ENCODE measurements at places on chromosomes 3 and 15.

DNA sequence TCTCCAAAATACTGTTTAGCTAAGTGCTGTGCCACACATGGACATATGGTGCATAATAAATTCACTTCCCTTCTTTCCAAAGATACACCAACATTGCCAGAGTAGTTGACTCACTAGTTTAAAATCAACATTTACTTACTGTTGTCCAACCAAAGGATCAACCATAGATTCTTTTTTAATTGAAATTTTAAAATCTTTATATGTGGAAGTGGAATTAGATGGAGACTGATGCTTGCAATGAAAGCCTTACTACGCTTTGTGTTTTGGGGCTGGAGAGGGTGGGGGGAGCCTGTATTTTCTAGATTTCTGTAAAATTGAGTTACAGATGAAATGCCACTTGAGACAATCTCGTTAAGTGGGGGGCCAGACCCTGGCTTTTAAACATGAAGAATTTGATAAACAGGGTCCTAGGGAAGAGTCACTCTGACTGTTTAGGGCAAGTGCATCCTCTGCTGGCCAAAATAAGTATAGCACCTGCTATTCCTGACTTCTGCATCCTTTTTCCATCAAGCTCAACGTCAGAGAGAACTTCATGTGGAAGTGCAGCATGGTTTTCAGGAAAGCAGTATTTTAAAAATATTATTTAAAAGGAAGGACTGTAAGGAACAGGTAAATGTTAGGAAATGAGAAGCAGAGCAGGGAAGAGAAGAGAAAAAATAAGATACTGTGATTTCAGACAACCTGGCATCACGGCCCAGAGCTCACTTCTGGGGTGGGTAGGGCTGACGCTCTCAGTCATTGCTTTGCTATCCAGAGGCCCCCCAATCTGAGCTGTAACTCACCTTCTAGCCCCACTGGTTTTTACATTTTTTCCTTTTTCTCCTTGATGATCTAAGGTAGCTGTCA is 76.7 kb downstream of the BOC start:
- peak; percentile 69 for DNase-seq

- DNase-seq = no peak
These were observed 189.2 kb upstream of the RBMS3 start for GRCh38 chr3:29091599-29092189.

DNA sequence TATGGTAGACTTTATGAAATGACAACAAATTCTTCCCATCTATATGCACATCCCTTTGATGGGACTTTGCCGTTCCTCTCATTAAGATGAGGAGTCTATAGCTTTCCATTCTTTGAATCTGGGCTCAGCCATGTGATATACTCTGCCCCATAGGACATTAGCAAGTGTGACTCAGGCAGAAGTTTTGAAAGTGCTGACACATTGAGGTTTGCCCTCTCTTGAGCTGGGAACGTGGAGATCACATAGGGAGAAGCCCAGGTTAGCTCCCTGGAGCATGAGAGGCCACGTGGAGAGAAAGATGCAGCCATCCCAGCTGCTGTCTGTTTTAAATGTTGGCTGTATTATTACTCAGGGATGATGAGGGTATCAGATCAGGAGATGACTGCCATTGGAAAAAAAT is 67.7 kb upstream of the OXTR start:
- no peak for DNase-seq

DNA sequence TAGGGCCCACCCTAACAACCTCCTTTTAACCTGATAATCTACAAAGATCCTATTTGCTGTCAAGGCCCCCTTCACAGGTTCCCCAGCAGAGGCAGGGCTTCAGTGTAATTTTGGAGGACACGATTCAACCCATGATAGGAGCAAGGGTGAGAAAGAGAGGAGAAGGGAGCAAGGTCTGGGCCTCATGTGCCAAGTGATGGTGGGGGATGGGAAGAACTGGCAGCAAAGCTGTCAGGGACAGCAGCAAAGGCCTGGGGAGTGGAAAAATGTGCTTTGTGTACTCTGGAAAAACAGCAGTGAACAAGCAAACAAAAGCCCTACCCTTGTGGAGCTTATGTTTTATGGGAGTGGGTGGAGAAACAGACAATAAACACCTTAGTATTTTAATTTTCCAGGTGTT is 2.7 kb upstream of the GALNT15 start:
- DNase-seq = no peak

DNA sequence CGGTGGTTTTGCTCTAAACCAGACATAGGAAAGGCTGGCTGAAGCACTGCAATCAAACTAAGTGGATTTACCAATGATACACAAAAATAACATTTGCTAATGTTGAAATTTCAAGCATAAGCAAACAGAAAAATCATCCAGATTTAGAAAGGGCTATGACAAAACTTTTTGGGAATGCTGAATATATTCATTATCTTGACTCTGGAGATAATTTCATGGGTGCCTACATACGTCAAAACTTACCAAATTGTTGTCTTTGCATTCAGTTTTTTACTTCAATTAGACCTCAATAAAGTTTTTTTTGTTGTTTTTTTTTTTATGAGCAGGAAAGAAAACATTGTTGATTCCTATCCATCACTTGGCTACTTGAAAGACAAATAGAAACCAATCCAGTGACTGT is 140.8 kb downstream of the NR2E3 start:
- no peak for DNase-seq

- no peak for DNase-seq
These were observed 13.1 kb downstream of the FLNB start for GRCh38 chr3:58021072-58021959.

DNA sequence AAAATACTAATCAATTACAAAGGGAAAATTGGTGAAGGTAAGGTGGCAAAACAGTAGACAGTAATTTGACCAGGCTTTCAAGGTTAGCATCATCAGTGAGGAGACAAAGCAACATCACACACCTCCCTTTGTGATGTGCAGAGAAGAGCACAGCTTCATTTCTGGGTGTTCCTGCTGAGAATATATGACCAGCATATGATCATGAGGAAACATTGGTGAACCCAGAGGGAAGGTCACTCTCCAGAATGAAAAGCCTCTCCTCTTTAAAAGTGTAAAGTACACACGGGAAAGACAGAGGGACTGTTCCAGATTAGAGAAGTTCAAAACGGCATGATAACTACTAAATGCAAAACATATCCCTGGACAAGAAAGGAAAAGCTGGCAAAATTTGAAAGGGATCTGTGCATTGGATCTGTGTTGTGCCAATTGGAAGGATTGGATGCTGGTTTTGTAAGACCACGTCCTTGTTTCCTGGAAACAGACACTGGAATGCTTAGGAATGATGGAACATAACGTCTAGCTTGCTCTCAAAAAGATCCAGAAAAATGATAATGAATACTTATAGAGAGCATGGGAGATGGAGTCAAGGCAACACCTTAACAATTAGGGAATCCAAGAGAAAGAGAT is 80.6 kb upstream of the MITF start:
- no peak for DNase-seq

GRCh38 chr3:115671761-115672455 is 48.6 kb downstream of the GAP43 start:
- DNase-seq = no peak

GRCh38 chr15:61824291-61824690 is 236.0 kb downstream of the VPS13C start:
- DNase-seq = no peak

- peak; percentile 84 for DNase-seq
These were observed 200.5 kb downstream of the AKAP13 start for GRCh38 chr15:85580879-85581278.

DNA sequence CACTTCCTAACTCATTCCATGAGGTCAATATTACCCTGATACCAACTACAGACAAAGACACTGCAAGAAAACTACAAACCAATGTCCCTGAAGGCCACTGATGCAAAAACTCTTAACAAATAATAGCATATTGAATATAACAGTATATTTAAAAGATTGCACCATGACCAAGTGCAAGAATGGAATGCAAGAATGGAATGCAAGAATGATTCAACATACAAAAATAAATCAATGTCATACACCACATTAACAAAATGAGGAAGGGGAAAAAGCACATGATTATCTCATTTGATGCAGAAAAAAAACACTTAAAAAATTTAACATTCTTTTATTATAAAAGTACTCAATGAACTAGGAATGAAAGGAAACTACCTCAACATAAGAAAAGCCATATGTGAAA is 463.1 kb upstream of the NECTIN3 start:
- no peak for DNase-seq

DNA sequence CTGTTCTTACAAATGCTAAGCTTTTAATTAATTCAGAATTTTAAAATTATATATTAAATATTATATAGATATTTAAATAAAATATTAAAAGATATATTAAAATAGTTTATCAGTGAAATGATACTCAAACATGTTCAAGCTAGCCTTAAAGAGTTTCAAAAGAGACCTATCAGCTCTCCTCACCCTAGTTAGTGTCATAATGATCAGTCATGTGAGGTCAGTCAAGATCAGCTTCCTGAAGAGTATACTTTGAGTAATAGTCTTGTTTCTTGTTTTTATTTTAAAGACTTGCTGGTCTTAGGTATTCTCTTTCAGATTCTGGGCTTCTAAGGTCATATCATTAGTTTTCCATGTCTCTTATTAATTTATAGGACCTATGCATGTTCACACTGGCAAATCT is 14.5 kb downstream of the EXOG start:
- no peak for DNase-seq

DNA sequence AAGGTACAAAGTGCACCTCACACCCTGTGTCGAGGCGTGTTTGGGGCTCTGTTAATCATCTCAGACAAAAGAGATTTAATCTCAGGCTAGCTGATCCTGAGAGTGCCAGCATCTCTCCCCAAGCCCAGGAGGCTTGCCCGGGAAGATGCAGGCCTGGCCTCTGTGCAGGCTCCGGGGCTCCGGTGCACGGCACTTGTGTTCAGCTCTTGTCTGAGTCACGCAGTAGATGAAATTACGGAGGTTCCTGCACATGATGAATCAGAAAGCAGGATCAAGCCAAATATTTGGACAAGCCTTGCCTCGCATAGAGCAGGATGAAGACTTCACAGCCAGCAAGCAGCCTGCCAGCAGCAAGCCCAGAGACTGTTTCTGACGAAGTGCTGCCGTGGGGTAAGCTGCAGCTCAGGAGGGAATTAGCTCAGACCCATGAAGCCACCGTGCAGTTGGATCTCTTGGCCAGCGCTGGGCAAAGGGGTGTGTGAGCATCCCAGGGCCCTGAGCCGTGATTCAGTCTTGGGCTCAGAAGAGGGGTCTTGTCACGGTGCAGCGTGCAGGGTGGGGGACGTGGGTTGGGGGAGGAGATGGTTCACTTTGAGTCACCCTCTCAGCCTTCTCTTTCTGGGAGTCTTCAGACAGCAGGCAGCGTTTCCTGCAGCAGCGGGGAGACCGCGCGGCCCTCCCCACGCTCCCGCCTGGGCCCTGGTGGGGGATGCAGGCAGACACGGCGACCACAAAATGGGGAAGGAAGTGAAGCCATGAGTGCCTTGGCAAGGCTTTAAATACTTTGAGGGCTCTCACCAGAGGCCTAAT is 89.2 kb upstream of the MEF2A start:
- peak; percentile 56 for DNase-seq

GRCh38 chr3:118244761-118245160 is 789.9 kb downstream of the IGSF11 start:
- DNase-seq = no peak

GRCh38 chr3:141372656-141373055 is 4.4 kb downstream of the ZBTB38 start:
- no peak for DNase-seq

GRCh38 chr3:15052335-15053242 is 12.5 kb downstream of the MRPS25 start:
- DNase-seq = no peak

- no peak for DNase-seq
These were observed 465.1 kb downstream of the MAGI1 start for GRCh38 chr3:65573548-65574116.

GRCh38 chr3:17579289-17580031 is 163.0 kb downstream of the TBC1D5 start:
- DNase-seq = no peak

DNA sequence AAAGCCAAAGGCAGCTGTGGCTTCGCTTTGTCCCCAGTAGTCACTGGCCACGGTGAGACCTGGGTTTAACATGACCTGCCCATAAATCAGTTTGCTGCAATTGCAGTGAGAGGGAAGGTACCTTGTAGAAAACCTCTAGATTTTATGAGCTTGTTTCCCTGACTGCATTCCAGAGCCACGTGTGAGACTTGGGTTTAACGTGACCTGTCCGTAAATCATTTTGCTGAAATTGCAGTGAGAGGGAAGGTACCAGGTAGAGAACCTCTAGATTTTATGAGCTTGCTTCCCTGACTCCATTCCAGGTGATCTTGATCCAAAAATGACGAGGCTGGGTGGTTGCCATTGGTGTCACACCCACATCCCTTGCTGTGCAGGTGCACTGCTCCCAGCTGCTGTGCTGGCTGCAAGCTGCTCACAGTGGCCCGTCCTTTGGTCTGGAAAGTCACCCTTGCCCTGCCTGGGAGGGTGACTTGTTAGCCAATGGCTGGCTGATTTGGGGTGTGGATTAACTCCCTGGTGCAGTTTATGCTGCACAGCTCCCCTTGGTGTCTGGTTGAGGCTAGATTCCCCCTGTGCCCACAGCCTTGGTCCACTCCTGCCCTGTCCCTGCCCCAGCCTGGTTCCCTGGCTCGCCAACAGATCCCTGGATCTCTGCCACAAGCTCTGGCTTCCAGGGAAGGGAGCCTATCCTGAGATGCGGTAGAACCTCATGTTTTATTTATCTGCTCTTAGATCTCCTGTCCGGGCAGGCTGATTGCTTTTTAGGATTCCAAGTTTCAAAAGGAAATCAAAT is 192.7 kb upstream of the CTDSPL start:
- DNase-seq = no peak

DNA sequence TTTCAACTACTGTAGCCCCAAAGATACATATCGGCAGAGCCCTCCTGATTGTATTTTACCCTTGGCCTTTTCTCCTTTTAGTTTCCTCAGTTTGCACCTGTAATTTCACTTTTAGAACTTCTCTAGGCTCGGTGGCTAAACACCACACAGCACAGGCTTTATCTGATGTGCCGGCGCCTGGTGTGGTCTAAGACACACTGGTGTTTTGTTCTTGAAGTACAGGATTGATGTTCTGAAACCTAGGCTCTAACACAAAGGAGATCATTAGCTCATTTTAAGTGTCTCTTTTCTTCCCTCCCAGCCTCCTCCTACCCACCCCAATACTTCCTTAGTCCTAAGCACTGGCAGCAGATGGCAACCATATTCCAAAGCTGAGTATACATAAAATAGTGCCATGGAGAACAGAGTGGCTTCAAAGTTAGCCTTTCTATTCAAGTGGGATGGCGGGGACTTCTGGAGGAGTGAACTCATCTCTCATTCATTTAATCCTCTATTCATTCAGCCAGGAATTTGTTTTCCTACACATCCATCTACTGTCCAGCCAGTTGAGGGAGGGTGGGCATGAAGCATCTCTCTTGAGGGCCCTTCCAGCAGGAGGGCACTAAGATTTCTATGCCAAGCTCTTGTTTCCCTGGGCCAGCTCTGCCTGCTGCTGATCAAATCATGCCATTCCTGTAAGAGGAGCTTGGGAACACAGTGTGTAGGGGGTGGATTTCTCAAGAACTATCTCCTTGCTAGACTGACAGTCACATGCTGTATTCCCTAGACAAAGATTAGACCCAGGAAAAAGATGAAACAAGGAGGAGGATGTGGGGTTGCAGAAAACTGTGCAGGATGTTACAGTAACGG is 71.2 kb downstream of the TIGIT start:
- no peak for DNase-seq
